Neural crest cell (in vitro differentiated cells): ENCODE measurements at places on chromosomes 12 and 14.

- no peak for DNase-seq
Measured at GRCh38 chr14:92546347-92547053, 32.9 kb downstream of the RIN3 start.

- DNase-seq, result no peak
Measured at GRCh38 chr12:92064422-92064821, 81.2 kb downstream of the BTG1 start.

DNA sequence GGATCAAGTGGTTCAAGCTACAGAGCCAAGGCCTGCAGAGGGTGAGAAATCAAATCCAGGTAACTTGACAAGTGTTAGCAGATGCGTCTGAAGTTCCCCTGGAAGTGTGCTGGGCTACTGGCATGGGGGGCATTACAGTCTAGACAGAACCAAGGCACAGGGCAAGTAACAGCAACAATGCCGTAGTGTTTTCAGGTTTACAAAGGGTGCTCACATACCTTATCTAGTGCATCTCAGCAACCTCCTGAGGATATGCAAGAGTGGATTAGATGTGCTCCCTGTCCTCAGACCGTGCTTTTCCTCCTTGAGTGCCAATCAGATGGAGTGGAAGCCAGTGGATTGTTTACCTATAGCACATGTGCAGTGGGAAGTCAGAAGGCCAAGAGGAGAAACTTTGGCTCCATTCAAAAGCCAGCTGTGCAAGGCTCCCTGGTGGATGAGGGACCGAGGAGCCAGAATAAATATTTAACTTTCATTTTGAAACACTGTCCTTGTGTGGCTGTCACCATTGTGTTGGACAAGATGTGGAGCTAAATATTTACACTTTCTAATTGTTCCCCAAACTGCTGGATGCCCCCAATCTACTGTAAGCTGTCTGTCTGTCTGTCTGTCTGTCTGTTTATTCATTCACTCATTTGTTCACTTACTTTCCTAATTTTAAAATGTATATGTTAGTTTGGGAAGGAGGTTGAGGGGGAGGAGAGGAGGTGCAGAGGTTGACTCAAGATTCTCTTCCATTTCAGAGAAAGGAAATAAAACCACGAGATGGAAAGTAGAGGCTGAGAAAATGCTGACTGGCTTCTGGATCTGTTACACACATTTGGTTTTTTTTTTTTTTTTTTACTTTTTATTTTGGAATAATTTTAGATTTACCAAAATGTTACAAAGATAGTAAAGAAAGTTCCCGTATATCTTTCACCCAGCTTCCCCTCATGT is 184.0 kb upstream of the PARP11 start:
- no peak for DNase-seq

DNA sequence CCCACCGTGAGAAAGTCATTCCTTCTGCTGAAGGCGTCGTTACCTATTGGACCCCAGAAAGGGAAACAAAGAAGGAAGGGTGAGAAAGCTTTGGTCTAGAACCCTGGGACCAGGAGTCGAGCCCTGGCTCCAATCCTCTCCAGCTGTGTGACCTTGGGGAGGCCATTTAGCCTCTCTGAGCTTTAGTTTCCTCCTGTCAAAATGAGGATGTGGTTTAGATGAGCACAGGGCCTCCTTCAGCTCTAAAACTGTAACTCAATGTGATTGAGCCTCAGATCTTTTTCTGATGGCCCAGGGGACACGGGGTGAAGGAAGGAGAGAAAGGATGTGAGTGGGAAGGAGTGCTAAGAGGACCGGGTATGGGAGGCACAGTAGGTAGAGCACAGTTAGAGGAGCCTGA is 7.7 kb downstream of the JDP2 start:
- no peak for DNase-seq

- no peak for DNase-seq
Measured at GRCh38 chr14:43894534-43894933, 612.5 kb downstream of the FSCB start.
